Hematopoietic multipotent progenitor cell (in vitro differentiated cells): ENCODE measurements at places on chromosomes 7 and 10. TPM values are rescaled to one million over a fixed set of nuclear protein-coding genes. Genes with fewer than 3 reads are reported as not detected.

The VWDE gene
- total RNA-seq, result 7.5 TPM

- DNase-seq, result no peak
These were observed 27.6 kb upstream of the FAM204A start for GRCh38 chr10:118369641-118370205.

DNA sequence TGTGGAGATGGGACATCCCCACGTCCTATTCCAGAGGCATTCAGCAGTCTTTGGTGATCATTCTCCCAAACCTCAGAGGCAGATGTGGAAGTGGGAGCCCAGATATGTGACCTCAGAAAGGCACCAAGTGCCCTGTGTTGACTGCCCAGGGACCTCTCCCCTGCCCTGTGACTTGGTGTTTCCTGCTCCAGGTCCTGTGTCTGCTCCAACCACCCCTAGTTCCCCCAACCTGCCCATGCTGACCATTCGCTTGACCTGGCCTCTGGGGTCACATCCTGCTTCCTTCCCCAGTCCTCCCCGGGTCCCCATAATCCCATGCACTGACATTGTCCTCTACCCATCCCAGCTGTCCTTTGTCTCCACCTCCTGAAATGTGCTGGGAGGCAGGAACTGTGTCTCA lies 7.6 kb downstream of the CYP26A1 start:
- DNase-seq, result no peak

GRCh38 chr7:100946766-100947365 lies 2.5 kb upstream of the MUC3A start:
- no peak for DNase-seq

GRCh38 chr7:130941322-130942210 lies 207.6 kb upstream of the KLF14 start:
- peak; percentile 19 for DNase-seq

DNA sequence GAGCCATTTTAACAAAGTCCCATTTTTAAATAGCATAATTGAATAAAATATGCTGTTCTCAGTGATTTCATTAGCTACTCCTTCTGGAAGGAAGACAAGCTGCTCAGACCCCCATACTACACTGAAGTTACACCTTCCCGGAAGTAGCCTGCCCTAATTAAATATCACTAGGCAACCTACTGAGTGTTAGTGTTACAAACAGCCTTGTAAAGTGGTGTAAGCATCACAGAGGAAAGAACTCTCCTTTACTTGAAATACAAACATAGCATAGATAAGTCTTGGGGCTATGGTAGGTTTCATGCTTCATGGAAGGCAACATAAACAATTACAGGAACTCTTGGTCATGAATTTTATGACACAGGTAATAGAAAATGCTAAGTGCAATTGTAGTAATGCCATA lies 43.4 kb upstream of the PTN start:
- no peak for DNase-seq

GRCh38 chr7:37027557-37028341 lies 303.5 kb upstream of the AOAH start:
- DNase-seq, result no peak
